ENCODE measurements at places on chromosomes 1 and 21.

DNA sequence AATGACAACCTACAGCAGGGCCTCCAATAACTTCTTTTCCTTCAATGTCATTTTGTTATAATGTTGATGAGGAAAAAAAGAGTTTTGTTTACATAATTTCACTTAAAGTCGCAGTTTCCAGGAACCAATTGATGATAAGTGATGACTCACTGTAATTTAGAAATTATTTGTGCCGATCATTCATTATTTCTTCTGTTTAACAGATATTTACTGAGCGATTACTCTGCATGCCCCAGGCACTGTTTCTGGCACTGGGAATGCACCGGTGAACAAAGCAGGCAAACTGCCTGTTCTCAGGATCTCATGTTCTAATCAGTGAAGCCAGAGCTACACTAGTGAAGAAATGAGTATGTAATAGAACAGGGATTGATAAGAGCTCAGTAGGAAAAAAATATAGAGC is 403.4 kb downstream of the NTNG1 start:
- no peak for DNase-seq

DNA sequence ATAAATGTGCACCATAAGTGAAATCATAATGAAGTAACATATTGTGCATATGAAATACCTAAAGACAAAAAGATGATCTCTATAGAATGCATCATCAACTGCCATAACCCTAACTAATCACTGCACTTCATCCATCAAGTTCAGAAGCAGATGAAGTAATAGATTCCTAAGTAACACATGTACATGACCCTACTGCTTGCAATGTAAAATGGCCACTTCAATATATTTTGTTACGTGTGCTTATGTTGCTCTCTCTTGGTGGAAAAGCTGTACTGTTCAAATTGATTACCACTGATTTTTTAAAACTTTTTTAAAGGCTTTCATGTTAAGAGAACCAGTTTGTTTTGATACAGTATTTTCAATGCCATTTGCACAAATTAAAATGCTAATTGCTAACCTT is 141.8 kb downstream of the TTLL7 start:
- no peak for DNase-seq

DNA sequence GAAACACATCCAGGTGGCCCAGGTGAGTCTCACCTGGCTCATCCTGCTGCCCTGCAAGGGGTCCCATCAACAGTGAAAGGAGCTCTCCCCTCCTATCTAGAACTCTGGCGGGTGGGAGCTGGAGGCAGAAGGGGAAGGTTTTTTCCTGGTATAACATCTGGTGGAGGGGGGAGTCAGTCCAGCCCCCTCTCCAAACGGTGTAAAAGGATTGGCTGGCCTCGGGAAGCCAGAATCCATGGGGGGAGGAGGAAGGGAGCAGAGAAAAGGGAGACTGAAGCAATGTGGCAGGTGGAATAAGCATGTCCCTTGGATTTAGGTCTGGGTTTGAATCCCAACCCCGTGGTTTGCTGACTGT is 1.2 kb upstream of the CAMK2N1 start:
- DNase-seq: no peak

DNA sequence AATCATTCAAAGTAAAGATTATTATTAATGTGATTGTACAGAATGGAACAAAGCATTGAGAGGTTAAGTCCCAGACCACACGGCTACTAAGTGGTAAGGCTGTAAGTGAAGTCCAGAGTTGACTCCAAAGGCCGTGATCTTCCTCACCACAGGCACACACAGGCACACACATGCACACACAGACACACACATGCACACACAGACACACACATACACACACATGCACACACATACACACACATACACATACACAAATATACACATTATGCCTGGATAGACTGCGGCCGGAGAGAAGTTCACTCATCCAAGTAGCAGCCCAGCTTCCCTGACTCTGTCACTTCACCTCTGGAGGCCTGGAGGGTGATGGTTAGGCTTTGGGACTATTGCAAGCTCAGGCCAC is 121.9 kb downstream of the HLX start:
- no peak for DNase-seq

GRCh38 chr21:37368541-37369279 is 2.1 kb downstream of the DYRK1A start:
- no peak for DNase-seq

DNA sequence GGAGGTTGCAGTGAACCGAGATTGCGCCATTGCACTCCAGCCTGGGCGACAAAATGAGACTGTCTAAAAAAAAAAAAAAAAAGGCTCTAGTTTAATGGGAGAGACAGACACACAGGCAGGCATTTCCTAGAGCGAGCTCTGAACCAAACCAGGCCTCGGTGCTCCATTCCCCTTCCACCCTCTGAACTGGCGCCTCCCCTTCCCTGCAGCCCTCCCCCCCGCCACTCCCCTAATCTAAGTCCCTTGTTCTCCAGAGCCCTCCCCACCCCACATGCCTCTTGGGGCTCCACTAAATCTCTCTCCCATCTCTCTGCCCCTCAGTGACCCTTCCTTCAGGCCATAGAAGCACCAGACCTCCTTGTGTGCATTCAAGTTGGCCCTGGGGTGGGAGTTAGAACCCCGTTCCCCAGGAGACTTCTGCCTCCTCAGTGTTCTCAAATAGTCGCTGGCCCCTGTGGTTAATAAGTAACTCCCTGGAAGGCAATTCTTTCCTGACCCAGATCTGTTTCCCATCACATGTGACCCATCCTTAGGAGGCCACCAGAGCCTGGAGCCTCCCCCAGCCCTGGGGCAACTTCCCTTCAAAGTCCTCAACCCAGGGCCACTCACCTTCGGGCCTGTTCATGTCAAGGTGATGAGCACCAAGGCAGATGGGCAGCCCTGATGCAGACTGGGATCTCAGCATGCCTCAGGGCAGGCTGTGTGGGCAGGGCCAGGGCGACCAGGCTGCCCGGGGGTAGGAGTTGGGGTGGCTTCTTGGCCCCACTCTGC is 42.6 kb upstream of the EPB41 start:
- DNase-seq: no peak

- DNase-seq: no peak
Measured at GRCh38 chr21:34882719-34883131, 166.4 kb downstream of the RUNX1 start.

DNA sequence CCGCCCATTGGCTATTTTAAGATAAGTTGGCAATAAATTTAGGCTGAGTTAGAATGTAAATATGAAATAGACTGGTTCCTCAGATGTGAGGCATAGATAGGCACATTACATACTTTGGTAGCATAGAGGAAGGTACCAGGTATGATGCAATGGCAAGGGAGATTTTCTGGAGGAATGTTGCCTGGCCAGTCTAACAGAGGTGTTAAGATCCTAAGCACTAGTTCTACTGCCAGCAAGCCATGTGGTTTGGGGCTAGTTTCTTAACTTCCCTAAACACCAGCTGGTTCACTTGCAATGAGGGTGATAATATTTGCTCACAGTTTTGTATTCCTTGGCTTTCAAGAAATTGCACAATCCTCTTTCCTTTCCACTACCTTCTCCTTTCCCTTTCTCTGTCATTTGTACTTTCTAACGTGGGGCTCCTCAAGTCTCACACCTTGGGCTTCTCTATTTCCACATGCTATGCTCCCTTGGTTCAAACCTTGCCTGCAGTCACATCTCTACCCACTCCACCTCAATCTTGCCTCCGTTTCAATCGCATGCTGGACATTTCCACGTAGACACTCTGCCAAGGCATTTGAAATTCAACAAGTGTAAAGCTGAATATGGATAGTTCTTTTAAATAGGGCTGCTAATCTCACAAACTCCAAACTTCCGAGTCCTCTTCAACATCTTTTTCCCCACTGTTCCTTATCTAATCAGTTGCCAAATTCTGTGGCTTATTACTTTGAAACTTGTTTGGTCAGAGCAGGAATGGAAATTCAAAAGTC is 4.7 kb upstream of the CD55 start:
- no peak for DNase-seq
